ENCODE measurements at places on chromosomes 3 and 15.

- no peak for DNase-seq
Observed at GRCh38 chr3:100420885-100421284, 19.5 kb downstream of the LNP1 start.

- DNase-seq = no peak
Observed at GRCh38 chr3:191136347-191136746, 62.7 kb upstream of the OSTN start.

DNA sequence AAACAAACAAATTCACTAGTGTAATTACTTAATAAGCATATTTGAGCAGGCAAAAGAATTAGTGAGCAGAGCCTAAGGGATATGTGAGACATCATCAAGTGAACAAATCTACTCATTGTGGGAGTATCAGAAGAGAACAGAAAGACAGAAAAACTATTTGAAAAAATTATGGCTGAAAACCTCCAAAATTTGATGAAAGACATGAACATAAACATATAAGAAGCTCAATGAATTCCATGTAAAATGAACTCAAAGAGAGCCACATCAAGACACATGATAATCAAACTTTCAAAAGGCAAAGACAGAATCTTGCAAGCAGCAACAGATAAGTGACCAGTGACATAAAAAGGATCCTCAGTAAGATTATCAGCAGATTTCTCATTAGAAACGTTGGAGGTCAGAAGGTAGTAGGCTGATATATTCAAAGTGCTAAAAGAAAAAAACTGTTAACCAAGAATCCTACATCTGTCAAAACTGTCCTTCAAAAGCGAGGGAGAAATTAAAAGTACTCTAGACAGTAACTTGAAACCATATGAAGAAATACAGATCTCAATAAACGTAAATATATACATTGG is 83.0 kb upstream of the UBP1 start:
- no peak for DNase-seq

GRCh38 chr15:93515256-93516051 is 426.4 kb upstream of the RGMA start:
- DNase-seq = no peak

GRCh38 chr15:73753250-73754130 is at the start of gene INSYN1:
Gene INSYN1, minus strand, starts transcription at chr15:73753351. Its CDS starts 2,221 bp downstream, at chr15:73751130.
- no peak for DNase-seq

- DNase-seq = no peak
Observed at GRCh38 chr3:44942202-44942921, 33.6 kb downstream of the ZDHHC3 start.

DNA sequence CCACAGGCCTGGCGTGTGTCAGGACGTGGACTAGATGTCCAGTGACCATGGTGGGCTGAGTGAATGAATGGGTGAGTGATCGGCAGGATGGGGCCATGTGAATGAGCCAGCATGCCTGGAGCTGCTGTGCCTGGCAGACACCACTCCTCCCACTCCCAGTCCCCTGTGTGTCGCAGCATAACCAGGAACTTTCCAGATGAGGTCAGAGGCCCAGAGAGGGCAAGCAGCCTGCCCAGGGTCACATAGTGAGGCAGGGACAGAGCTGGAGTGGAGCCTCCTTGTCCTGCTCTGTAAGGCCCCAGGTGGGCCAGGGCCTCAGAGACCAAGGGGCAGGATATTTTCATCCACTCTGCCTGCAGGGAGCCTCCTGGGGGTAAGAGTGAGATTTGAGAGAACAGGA is 6.4 kb downstream of the IQSEC1 start:
- no peak for DNase-seq

DNA sequence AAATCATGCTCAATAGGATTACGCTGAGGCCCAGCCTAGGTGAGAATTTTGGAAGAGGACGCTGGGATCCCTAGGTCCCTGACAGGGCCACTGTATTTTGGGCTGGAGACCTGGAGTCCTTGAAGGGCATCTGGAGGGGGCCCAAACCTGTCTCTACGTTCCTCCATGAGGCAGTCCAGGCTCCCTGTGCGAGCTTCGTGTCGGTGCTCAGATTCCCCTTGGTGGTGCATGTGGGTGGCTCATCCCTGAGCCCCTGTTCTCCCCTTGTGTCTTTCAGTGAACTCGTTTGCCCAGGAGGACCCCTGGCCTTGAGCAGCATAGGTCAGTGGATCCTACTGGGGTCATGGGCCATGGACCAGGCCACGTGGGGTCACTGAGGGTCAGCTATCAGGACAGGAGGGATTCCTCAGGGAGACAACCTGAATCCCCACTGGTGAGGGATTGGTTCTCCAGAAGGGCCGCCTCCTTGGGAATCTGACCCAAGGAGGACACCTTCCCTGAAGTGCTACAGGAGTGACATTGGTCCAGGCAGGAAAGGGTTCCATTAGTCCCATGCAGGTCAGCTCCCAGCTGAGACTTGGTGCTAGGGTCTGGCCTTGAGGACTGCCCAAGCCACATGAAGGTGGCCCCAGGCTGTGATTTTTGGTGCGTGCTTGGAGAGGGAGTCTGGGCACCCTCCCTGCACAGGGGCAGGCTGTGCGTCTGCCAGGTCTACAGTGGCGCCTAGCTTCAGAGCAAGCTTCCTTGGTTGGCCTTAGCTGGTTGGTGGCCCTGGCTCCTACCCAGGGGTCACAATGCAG is 229.8 kb downstream of the SNRPN start:
- DNase-seq = no peak

Measured in stimulated activated CD8-positive, alpha-beta memory T cell treated with anti-CD3 and anti-CD28 coated beads, Interleukin-4, amount 100 ng/mL, for 1 hour (primary cell).